ENCODE measurements at places on chromosomes 4 and X.

DNA sequence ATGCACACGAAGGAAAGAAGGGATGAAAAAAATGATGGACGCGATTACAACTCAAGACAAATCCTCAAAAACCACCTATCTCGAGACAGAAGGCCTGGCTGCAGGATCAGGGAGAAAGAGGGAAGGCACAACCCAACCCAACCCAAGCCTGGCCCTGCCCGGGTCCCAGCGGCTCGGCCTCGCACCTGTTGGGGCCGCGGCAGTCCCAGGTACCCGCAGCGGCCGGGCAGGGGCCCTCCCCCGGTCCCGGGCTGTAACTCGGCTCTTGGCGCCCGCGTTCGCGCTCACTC, 464 bp downstream of the RASGEF1B start:
- DNase-seq: no peak

DNA sequence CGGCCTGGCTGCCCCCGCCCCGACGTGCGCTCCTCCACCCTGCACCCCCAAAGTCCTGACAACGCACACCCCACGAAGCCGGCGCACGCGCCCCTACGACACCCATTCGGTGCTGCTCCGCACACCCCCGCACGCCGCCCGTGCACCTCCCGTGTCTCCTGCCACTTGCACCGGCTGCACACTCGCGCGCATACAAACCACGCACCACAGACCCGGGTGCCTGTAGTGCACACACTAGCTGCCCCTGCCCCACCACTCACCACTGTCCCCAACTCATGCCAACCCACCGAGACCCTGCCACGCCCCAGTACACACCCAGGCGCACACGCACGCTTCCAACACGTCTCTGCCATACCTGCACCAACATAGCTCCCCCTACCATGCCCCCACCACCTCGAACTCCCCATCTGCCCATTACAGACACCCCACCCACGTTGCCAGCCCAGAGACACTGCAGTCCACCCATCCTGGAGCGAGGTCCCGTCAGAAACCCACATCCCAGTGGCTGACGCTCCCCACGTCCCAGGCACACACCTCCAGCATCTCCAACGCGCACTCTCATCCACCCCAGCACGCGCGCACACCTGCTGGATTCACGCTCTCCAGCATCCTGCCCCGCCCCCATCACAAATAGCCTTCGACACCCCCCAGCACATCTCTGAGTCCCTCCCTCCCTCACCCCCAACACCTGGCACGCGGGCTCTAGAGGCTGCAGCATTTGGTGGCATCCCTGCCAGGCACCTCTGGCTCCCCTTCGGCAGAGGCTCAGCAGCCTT, 4.2 kb upstream of the DUSP9 start:
- DNase-seq: no peak

DNA sequence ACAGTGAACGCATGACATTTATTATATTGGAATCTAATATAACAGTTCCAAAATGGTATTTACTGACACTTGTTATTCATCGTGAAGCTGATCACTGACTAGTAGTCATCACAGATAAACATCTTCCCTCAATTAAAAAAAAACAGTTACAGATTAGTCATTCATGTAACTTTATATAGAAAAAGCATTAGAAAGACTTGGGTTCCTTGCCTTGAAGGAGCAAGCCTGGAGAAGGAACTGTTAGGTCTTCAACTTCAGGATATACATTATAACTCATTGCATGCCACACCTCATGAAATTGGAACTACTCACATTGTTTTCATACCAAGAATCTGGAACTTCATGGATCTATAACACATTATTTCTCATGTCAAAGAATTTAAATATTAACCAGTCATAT, 317.7 kb downstream of the CCSER1 start:
- DNase-seq: no peak

- DNase-seq: no peak
These were observed 98.9 kb downstream of the IQCM start for GRCh38 chr4:149716728-149717127.

GRCh38 chr4:25486171-25486570, 109.1 kb downstream of the ANAPC4 start:
- DNase-seq: peak; percentile 10

DNA sequence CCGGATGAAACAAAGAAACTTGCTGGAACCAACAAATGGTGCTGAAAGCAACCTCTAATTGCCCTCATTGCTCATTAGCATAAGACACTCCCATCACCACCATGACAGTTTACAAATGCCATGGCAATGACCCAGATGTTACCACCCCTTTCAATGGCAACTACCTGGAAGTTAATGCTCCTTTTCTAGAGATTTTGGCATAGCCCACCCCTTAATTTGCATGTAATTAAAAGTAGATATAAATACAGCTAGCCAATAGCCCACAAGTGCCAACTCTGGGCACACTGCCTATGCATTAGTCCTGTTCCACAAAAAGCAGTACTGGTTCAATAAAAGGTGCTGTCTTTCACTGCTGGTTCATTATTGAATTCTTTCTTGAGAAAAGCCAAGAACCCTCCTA, 410.3 kb upstream of the PPP1R2C start:
- no peak for DNase-seq

GRCh38 chr4:165367040-165367439, 11.8 kb upstream of the CPE start:
- DNase-seq: no peak

- no peak for DNase-seq
These were observed at the start of gene HGFAC for GRCh38 chr4:3441501-3442459. HGFAC (plus strand) TSS chr4:3441968; CDS start chr4:3442002, 34 bp downstream.

- DNase-seq: peak; percentile 32
These were observed 59.2 kb downstream of the CPLX1 start for GRCh38 chr4:766559-767283.

GRCh38 chr4:105186701-105187161, 40.1 kb downstream of the TET2 start:
- no peak for DNase-seq

DNA sequence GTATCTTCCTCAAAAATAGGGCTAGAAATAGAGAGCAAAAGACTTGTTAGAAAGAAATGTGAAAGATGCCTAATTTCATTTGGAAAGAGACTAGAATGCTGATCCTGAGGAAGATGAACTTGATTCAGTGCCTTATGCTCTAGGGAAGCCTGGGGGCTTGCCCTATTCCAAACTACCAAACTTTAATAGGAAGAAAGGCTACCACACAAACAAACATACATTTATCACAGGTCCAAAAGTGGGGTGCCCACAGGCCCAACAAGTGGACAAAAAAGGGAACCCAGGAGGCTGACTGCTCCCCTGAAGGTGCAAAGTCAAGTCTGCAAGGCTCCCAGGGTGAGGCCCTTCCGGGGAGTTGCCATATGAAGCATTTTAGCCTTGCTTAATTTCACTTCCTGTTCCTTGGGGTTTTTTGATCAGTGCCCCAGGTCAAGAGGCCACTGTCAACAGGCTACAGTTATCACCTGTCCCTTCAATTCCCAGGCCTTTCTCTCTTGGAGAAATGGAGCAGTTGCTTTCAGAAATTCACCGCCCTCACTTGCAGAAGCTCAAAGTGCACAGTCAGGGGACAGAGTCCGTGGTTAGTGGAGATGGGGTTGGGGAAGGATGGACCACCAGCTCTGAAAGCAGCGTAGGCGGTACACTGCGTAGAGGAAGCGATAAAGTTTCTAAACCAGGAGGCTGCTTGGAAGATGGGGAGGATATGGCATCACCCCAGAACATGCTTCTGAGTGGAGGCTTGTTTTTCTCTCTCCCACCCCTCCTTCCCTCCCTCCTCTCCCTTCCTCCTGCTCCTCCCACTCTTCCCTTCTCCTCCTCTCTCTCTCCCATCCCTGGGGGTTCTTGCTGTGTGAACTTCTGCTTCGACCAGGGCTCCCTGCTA, 36.4 kb downstream of the TMEM154 start:
- peak; percentile 70 for DNase-seq

DNA sequence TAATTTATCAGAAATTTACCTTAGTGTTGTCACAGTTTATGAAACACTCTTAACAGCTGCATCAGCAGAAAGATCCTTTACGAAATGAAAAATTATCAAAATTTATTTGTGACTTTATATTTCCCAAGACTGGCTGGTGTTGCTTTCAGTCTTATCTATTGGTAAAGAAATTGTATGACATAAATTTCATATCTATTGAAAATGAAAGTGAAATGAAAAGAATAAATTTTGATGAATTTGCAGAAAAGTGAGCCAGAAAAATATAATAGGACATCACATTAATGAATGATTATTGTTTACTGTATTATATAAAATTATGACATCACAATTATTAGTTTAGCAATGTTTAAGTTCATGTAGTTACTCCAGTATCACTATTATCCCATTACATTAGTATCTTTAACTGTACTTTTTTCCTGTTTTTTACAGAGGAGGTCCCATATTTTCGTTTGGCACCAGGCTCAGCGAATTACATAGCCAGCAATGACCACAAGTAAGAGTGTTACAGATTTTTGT, 13.2 kb upstream of the TMEM165 start:
- no peak for DNase-seq

- DNase-seq: no peak
These were observed 5.7 kb downstream of the IL2 start for GRCh38 chr4:122450847-122451246.

GRCh38 chr4:128517739-128518510, 230.3 kb upstream of the PGRMC2 start:
- peak; percentile 28 for DNase-seq

GRCh38 chr4:187726485-187726884, 269.1 kb upstream of the ZFP42 start:
- no peak for DNase-seq

DNA sequence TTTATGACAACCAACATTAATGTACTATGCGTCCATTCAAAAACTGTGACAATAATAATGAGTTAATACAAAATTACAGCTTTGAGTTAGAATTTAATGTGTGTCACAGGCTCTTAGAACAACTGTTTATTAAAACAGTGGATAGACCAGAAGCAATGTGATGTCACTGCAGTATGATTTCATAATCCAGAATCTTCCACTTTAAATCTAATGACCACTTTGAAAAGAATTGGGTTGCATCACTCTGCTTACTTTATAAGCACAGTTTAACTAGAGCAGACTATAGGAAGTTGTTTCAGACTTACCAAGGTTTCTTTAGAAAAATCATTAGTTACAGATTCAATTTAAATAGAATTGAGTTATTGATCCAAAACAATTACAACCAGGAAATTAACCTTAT, 758.5 kb downstream of the KCTD8 start:
- DNase-seq: no peak

DNA sequence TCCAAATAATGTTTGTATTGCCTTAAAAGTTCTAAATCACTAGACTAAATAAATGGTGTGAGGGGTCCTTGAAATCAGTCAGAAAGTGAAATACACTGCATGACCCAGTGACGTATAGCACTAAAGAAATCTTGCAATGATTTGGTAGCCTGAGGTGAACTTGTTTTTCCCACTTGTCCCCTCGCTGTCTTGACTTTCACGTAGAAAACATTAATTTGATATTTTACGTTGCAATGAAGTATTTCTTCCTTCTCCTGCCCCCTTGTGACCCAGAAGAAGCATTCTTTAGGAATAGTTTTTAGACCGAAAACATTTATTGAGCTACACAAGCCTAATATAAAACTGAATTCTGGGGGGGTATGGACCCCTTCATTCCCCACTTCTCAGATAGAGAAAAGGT, 3.7 kb downstream of the KLB start:
- no peak for DNase-seq

DNA sequence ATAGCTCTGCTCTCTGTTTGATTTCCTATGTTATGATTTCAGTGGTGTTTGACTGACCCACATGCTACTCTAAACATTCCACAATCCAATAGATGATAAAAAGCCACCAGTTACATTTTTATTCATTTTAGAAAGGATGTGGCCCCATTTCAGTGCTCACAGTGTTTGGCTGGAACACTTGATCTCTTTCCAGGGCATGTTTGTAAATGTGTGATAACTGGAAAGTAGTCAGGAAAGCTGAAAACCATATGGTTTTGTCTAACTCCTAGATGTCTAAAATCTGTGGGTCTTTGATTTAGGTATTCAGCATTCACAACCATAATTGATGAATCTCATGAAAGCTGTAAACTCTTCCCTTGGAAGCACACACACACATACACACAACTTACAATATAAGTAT, 904.9 kb upstream of the AGA start:
- no peak for DNase-seq

DNA sequence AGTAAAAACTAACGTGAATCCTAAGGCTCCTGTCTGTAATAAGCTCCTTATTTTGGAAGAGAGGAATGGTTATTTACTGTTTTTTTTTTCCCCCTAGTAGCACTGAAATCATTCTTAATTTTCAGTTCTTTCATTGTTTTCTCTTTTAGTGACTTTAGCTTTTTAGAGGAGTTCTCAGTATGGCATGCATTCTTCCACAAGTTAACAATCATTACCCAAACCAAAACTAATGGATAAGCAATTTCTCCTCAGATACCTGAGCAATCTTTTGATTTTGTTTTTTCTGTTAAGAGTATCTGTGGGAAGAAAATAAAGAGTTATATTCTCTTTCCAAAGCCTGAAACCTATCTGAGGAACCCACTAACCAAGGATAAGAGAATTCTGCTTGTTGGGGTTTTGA, 16.7 kb upstream of the PPA2 start:
- DNase-seq: no peak

DNA sequence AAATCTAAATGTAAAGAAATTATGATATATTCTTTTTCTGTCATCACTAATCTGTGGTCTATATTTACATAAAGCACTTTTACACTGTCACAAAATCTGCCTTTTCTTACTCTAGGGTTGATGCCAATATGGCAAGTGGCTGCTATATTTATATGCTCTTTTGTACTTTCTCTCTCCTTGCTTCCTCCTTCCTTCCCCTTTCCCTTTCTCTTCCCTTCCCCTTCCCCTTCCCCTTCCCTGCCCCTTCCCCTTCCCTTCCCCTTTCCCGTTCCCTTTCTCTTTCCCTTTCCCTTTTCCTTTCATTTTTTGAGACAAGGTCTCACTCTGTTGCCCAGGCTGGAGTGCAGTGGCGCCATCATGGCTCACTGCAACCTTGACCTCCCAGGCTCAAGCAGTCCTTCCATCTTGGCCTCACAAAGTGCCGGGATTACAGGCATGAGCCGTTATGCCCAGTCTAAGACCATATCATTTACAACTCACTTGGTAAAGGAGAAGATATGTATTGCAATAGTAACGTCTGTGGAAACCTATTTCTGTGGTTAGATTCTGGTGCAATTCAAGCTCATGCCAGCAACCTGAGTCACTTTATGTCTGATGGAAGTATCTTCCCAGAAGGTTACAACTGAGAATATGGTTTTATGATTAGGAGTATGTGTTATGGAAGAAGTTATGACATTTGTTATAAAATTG, 13.9 kb upstream of the PLAC8 start:
- peak; percentile 43 for DNase-seq

DNA sequence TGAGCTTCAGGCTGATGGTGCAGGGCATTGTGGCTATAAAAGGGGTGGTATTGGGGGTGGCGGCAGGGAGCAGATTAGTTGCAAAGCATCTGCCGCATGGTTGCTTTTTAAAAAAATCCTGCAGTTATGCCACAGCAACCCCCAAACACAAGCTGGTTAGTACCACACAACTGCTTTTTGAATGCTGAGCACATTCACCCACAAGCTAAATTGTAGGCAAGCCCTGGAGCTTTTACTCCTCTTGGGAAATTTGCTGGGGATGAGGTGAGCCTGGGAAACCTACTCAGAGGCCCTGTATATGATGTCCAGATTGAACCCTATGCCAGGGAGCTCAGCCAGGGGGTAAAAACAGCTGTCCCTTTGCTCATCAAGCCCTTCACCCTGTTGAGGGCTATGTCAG, 33.8 kb upstream of the TRIM2 start:
- no peak for DNase-seq

GRCh38 chrX:154734061-154734781, 16.7 kb downstream of the GAB3 start:
- peak; percentile 29 for DNase-seq
